ENCODE measurements at places on chromosomes 6 and 20.

- DNase-seq: no peak
Observed at GRCh38 chr6:10528158-10528981, 7.2 kb downstream of the GCNT2 start.

DNA sequence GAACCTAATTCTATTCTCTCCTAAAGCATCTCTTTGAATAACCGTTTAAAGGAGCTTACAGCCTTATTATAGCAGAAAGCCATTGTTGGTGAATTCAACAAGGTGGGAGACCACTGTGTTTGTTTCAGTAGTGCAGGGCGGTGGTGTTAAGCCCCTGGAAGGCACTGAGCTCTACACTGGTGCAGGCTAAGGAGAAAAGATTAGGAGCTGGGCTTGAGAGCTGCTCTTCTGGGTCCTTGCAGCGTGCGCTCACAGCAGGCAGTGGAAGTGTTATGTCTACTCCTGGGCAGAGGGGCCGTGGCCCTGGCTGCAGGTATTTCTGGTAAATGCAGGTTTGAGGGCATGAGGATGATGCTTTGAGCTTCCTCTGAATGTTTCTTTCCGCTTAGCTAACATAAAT lies 361.2 kb downstream of the RNF144B start:
- no peak for DNase-seq

DNA sequence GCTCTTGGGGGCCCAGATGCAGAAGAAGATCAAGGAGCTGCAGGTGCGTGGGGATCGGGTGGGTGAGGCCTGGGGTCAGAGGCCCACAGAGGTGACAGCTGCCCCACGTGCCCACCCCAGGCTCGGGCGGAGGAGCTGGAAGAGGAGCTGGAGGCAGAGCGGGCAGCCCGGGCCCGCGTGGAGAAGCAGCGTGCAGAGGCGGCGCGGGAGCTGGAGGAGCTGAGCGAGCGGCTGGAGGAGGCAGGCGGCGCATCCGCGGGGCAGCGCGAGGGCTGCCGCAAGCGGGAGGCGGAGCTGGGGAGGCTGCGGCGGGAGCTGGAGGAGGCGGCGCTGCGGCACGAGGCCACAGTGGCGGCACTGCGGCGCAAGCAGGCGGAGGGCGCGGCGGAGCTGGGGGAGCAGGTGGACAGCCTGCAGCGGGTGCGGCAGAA lies 41.5 kb downstream of the MYH7B start:
- no peak for DNase-seq

DNA sequence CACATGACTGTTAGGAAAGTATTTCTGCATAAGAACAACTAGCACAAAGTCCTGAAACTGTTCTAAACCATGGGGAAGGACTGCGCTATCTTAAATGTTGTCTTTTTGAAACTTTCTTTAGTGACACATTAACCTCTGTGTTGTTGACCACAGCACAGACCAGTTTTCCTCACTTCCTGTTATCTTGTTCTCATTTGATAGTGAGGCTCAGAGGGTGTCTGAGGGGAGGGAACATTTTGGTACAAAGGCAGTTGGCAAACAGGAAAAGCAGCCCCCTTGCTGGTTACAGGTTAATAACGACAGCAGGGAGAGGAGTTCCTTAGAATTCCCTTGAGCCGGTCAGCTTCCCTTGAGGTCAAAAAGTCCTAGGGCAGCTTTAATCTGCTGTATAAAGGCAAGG lies 143.5 kb upstream of the BMP2 start:
- DNase-seq: no peak

DNA sequence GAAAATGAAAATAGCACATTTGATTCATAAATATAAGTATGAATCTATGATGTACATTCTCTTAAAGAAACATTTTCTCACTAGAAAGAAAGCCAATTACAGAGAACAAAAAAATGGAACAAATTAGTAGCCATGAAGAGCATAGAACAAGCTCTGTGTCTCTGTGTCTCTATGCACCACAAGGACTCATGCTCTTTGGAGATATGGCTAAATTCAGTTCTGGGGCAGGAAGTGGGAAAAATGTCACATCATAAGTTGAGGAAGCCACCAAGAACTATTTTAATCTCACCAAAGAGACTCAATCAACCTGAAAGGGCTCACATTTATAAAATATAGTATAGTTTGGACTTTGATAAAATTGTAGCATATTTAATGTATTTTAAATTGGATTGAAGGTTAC lies 1259.8 kb upstream of the GJE1 start:
- DNase-seq: no peak

- DNase-seq: no peak
Observed at GRCh38 chr6:78629154-78629721, 238.1 kb upstream of the IRAK1BP1 start.

GRCh38 chr6:46903175-46903574 lies 18.6 kb downstream of the ADGRF5 start:
- DNase-seq: no peak

- DNase-seq: peak; percentile 60
Observed at GRCh38 chr6:7108196-7108963, 619 bp downstream of the RREB1 start.

DNA sequence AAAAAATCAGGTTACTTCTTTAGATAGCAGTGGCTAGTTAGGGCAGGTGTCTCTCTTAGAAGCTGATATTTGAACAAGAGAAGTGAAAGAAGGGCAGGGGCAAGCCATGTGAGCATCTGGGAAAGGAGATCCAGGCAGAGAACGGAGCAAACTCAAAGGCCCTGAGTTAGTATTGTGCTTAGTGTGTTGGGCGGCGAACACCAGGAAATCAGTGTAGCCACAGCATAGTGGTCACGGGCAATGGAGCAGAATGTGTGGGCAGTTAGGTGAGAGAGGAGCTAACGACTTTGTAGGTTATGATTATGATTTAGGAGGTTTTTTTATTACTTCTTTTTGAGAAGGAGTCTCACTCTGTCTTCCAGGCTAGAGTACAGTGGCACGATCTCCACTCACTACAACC lies 229.3 kb downstream of the TMEM242 start:
- DNase-seq: no peak

- no peak for DNase-seq
Observed at GRCh38 chr6:158538741-158539140, 21.1 kb upstream of the TMEM181 start.

DNA sequence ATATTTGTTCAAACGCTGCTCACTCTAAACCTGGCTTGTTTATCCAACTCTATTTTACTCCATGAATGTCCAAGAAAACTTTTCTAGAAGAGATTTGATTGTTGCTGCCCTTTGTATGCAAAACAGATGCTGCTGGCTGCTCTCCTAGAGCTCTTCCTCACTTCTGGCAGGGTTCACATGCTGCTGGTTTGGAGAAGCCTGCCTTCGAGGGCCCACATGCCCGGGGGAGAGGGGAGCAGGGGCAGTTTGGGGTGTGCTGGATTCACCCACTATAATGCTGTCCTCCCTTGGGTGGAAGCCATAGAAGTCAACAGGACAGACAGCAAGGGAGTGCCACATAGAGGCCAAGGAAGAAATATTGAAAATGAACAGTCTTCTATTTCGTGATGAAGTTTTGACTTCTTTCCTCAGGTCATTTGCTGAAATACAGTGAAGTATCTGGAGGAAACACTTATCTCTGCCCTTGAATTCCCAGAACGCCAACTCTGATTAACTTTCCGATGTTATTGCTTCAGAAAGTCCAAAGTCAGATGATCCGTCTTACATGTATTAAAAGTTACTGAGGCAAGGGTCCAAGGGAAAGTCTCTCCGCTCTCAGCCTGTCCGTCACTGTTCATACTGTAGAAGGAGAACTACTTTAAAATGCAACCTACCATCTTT lies 32.4 kb downstream of the LY86 start:
- DNase-seq: no peak

GRCh38 chr6:132919045-132919860 lies 104.9 kb downstream of the RPS12 start:
- DNase-seq: peak; percentile 89

GRCh38 chr6:18121580-18122127 lies 823 bp downstream of the NHLRC1 start:
- no peak for DNase-seq

DNA sequence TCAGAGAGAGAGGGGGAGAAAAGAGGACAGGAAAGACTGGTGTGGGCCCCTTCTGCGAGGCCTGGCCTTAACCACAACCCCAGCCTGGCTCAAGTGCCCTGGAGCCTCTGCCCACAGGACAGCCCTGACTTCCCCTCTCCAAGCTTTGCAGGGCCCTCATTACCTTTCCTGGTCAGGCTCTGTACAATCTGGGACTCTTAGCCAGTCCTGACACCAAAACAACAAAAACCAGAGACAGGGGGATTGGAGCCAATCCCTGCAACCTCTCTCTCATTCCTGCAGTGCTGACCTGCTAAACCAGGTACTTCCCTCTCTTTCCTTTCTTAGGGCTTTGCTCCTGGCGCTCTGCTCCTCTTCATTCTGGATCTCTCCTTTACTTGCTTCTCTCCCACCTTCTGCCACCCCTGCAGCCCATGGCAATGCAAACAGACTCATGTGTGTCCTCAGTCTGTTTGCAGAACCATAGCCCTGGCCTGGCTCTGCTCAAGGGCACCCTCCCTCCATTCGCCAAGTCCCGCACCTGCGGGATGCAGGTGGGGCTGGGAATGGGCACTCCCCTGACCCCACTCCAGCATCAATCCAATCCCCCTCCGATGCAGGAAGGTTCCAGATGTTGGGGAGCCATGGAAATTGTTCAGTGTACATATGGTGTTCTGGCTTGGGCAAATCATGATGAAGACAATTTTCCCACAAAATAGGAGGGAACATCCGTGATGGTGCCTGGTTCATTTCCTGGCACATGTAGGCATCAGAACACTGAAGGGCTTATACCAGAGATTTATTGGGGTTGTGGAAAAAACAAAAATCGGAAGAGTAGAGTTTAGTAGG lies 38.1 kb downstream of the RPP40 start:
- DNase-seq: no peak

DNA sequence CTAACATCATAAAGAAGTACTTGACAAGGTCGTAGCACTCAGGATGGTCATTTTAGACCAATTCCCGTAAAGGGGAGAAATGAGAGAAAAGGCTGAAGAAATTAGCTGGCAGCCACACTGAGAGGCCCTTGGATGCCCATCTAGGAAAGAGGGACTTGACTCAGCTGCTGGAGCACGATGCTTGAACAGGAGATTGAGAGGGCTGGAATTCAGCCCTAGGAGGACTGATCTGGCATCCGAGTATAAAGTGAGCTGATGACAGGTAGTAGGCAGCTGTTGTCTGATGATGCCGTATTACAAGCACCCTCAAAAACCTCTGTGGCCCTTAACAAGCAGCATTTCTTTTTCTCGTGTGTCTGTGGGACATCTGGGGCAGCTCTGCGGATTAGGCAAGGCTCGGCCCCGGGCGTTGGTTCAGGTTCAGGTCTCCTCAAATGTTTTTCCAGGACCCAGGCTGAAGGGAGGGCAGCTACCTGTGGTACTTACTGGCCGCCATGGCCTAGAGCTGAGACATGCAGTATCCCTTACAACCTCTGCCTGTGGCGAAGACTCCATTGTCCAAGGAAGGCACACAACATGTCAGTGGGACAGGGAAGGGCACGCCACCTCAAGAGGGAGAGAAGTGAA lies 219.6 kb upstream of the SNX9 start:
- peak; percentile 46 for DNase-seq

DNA sequence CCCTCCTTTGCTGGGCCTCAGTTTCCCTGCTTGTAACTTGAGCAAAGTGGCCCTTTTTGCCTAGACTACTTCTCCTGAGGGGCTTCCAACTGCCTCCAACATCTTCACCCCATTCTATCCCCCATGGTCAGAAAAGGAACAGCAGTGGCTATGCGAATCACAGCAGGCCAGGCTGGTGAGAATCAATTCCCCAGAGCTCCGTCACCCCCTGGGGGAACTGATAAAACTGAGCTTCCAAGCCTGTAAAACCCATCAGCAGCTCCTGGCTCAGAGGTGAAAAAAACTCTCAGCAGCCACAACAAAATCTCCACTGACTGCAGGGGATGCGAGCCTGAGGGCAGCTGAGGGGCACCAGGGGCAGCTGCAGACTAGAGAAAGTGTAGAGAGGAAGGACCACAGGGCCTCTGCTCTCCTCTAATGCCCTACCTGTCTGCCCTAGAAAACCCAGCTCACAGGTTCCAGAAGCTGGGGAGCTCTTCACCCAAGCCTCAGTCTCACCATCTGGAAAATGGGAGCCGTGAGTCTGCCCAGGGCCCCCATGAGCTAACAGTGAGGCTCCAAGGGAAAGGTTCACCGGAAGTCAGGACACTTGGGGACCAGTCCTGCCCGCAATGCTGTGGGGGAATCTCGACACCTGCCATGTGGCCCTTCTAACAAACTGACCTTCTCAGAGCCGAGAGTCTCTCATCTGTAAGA lies 120.6 kb downstream of the GRM4 start:
- no peak for DNase-seq

DNA sequence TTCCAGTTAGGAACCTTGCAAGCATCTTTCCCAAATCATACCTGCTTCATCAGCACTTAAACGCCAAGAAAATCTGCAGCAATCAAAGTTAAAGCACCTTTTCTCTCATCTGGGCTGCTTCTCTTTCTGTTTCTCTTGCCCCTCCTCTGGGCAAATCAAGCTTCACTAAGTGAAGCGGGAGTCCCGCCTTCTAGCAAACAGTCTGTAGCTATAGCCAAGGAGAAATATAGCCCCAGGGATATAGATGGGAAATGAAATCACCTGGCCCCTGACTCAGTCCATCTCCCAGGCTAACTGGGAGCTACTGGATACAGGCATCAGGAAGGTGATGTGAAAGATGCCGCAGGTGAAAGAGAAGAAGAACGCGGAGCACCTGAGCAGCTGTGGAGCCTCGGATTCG lies 481.9 kb downstream of the C6orf118 start:
- no peak for DNase-seq

GRCh38 chr6:85458184-85458583 lies 8.3 kb downstream of the NT5E start:
- peak; percentile 60 for DNase-seq

DNA sequence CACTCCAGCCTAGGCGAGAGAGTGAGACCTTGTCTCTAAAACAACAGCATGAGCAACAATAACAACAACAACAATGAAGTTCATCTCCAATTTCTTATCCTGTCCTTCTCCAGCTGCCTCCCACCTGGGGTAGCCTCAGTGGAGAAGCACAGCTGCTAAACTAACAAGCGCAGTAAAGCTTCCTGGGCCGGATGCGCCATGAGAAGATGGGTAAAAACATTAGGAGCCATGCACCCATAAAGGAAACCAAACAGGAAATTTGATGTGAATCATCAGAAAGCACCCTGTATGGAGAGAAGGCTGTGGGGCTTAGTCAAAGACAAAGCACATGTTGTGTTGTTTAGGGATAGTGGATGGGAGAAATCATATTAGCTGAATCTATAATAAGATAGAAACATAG lies 61.1 kb upstream of the CCN6 start:
- no peak for DNase-seq

DNA sequence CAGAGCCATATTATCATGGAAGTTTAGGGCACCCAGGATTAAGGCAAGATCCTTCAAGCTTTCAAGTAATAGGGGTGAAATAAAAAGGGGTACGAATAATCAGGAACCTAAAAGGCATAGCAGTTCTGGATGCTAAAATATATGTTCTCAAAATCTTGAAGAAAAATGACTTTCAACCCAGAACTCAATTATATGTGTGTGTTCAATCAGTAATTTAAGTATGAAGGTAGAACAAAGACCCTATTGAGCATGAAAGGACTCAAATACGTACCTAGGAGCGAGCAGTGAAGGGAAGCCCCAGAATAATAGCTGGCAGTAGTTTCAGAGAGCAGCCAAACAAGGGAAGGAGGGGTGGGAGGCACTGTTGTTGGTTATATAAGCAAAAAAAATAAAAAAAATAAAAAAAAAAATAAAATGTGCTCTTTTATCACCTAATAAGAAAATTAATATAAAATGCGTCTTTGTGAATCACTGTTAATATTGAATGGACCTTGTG lies 45.4 kb downstream of the MYO6 start:
- no peak for DNase-seq

- no peak for DNase-seq
Observed at GRCh38 chr6:141041596-141042087, 1091.1 kb upstream of the GJE1 start.

- DNase-seq: no peak
Observed at GRCh38 chr6:166714581-166714980, 87.5 kb upstream of the RPS6KA2 start.

All from thyroid gland (tissue), 4 donors.